ENCODE measurements at places on chromosomes 5 and 9. TPM values are rescaled to one million over a fixed set of nuclear protein-coding genes. Genes with fewer than 3 reads are reported as not detected.

GRCh38 chr9:36053971-36054370 lies 17.3 kb downstream of the RECK start:
- no peaks in the 10 kb centered on the region for H3K27me3 ChIP-seq
- H3K4me3 ChIP-seq = no peak overlapping the region
- no peak overlapping the region for H3K27ac ChIP-seq
- H3K36me3 ChIP-seq = no peaks in the 10 kb centered on the region
- no peaks in the 10 kb centered on the region for H3K4me1 ChIP-seq
- DNase-seq = no peak

DNA sequence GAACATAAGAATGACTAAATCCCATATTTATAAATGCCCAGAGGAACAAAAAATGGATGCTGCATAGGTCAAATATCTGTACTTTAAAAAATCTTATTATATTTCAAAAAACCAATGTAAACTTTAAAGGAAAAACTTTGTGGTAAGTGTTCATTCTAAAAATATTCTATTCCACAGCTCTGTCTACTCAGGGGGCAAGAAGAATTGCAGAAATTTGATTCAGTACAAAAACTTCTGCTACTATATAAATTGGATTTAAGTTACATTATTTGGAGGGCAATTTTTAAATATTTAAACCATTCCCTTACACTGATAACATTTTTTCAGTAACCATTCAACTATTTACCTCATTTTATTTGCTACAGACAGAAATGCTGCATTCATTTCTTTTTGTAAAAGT lies 32.1 kb downstream of the NFIB start:
- H3K36me3 ChIP-seq = peaks cover 4% of the 10 kb centered on the region
- no peaks in the 10 kb centered on the region for H3K27me3 ChIP-seq
- no peak overlapping the region for H3K4me3 ChIP-seq

DNA sequence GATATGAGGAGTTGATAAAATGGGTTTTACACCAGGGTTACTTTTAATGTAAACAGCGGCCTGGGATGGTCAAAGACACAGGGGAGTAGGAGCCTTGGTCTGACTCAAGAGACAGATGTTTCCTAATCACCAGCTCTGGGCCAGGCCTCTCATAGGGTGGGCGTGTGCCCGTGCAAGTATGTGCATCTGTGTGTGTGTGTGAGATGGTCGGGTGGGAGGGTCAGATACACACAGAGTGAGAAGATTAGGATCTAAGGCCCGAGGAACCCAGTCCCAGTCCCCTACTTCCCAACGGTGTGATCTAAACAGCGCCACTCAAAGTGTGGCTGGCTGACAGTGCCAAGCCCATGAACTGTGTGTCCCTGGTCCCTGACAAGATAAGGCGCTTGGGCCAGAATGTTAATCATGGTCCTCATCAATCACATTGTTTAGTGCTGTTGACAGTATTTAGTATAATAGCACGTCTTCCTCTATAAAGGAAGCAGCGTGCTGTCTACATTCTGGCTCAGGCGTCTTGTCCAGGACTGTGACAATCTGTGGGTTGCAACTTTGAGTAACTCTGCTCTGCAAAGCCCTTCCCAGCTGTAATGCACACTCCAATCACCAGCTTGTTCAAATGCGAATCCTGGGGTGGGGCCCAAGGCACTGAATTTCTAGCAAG lies 173.7 kb downstream of the DAB2IP start:
- H3K27ac ChIP-seq = no peak overlapping the region
- H3K36me3 ChIP-seq = peaks cover 6% of the 10 kb centered on the region
- no peaks in the 10 kb centered on the region for H3K27me3 ChIP-seq
- H3K4me3 ChIP-seq = no peak overlapping the region
- DNase-seq = no peak
- peaks cover 17% of the 10 kb centered on the region for H3K4me1 ChIP-seq

The SPATA9 gene
- total RNA-seq = 0.71 TPM

The SLC36A3 gene
- not detected for total RNA-seq

The SLC6A3 gene
- total RNA-seq = not detected

The BTNL3 gene
- total RNA-seq = not detected
